ENCODE measurements at places on chromosomes 2 and 18.

- no peak for ATAC-seq
Observed at GRCh38 chr2:20643060-20643459, 7.8 kb downstream of the HS1BP3 start.

DNA sequence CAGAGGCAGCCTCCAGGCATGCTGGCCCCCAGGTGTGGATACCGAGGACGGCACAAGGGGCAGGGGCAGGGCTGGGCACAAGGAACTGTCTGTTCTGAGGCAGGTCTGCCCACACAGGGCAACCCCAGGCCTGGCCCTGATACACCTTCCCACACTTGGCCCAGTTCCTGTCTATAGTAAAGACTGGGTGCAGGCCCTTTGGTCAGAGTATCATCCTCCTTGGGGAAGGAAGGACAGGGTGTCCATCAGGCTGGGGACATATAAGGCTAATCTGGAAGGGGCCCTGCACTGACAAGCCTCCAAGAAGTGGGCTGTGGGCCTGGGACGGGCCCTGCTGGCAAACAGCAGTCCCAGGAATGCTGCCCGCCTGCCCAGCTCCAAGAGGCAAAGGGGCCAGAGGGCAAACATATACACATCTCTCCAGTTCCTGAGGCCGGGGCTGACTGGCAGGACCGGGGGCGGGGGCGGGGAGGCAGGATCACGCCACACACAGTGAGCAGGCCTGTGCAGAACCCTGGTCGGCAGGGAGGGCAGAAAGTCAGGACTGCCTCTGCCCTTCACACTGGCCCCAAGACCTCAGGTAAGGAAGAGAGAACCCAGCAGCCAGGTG is 18.9 kb downstream of the SDC1 start:
- ATAC-seq = no peak

DNA sequence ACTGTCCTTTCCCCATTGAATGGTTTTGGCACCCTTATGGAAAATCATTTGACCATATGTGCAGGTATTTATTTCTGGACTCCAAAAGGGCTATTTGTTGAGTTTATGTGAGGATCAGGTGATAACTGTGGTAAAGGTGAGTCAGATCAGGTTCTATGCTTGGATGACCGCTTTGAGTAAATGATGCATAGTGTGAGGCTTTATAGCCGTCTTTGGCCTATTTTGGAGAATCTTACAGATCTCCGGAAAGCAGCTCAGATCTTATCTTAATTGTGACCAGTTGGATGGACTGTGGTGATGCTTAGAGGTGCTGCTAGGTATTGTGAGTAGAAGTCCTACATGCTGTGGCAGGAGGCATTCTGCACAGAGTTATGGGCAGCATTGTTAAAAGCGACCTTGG is 126.2 kb downstream of the METTL8 start:
- ATAC-seq = no peak

- ATAC-seq = no peak
Observed at GRCh38 chr2:86298411-86299390, 38.7 kb downstream of the REEP1 start.

GRCh38 chr2:179744401-179744800 is 117.0 kb downstream of the ZNF385B start:
- no peak for ATAC-seq

DNA sequence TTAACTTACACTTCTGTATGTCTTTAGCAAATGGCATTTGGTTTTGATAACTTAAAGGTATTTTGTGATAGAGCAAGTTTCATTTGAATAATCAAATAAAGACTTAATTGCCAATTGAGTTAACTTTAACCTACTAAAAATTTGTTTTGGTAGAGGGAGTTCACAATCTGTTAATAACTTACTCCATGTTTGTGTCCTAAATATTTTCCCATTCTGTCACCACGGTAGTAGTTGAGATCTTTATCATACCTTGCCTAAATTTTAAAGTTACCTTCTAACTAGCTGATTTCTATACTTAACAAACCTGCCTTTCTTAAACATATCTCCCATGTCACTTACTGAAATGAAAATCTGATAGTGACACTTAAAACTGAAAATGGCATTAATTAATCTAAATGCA is 127.1 kb downstream of the TMEFF2 start:
- no peak for ATAC-seq

DNA sequence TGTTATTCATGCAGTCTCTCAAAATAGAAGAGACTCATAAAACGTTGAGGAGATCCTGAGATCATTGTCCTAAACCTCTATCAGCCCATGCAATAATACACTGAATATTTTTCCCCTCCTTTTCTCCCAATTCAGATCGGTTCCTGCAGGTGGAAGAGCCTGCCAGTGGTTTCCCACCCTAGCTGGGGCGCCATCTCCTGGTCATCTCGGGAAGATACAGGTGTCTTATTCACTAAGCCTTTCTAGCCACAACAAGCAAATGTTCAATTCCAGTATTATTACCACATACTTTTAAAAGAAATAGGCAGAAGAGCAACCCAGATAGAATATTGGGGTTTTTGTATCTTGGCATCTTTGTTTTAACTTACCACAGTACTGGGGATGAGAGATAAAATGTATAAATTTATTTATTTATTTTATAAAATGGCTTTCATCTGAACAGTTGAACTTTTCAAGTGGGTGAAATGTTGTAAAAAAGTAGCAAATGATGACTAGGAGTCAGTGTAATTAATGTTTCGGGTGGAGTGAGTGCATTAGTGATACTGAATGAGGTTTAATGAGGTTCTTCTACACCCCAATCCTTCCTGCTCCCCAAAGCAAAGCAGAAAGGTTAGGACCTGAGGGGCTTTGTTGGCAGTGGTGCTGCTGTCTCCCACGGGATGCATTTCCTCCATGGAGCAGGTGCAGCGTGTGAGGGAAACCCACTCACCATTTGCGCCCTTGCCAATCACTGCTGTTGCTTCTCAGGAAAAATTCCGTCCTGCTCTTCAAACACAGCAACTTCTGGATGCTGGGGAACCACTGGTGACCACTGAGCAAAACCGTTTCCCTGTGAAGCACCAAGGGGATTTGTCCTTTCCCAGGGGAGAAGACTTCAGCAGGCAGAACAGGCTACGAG is 147.1 kb upstream of the FHL2 start:
- ATAC-seq = peak; percentile 63

GRCh38 chr18:47334966-47335365 is 83.5 kb upstream of the SKOR2 start:
- no peak for ATAC-seq

DNA sequence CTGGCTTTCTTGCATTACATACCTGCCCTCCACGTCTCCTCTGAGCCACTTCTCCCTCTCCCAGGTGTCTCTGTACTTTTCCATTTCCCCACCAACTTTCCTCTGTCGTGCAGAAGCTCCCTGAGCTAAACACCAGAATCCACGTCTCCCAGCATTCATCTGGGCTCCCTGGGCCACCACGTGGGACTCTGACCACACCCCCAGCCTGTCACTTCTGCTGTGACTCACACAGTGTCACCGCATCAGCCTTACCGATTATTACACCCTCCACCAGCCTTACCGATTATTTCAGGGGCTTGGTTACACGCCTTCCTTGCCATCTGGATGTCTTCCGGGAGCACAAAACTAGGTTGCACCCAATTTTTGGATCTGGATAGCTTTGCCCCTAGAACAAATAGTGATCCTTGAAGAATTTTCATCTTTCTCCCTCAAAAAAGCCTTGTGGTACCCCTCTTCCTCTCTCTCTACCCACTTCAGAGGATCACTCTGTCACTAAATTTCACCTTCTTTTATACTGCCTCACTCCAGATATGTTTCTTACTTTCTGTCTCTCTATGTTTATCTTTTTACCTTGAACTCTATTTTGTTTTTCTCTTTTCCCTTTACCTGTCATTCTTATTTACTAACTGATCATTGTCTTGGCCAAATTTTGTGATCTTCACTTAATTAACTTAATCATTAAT is 136.9 kb upstream of the CAB39 start:
- ATAC-seq = peak; percentile 79

DNA sequence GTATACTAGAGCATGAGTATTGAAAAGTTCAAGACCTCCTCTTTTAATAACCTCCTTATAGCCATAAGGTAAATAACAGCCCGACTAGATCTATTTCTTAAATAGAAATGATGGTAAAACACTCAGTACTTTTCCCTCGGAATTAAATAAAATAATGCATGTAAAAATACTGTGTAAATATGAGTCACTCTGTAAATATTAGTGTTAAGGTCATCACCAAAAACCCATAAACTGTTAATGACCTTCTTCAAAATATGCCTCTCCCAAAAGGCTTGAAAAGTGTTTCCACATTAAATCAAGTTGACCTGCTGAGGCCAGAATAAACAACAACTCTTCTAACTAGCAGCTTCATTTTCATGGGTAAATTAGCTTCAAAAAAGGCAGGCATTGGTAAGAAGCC is 25.3 kb upstream of the BZW1 start:
- no peak for ATAC-seq

DNA sequence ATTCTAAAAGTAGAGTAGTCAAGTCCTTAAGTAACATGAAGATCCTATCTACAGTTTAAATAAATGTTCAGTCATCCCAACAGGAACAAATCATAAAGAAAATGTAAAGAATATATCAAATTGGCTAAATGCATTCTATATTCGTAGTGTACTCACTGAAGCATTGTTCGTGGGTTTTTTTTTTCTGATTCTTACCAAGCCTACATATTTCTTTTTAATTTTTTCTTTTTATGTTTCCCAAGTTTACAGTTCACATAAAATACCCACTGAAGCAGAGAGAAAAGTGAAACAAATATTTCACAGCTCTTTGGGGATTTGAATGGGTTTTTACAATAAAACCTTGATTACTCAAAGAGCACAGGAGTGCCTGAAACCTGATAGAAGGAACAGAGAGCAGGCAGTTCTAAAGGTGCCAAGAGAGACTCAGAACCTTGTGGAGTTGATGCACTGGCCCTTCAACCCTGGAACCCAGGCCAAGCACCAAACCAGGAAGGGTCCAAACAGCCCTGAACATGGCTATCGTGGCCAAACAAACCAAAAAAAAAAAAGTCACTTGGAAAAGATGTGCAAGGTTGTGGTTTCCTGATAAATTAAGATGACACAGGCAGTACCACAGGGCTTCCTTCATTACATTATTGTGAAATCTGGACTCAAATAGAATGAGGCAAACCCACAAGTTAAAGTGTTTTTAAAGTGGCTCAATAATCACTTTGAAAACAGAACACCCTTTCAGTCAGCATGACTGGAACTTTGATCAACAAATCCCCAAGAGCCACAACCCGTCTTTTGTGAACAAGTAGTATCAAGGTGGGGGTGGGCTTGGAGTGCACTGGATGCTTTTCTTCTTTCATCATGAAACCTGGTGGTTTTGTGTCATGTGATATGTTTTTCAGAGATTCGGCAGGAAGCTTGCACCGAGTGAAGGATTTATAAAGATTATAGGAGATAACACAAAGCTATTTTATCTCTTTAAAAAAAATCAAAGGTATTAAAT is 245.0 kb upstream of the FN1 start:
- peak; percentile 87 for ATAC-seq

GRCh38 chr2:160110674-160111239 is 48.3 kb upstream of the PLA2R1 start:
- no peak for ATAC-seq

DNA sequence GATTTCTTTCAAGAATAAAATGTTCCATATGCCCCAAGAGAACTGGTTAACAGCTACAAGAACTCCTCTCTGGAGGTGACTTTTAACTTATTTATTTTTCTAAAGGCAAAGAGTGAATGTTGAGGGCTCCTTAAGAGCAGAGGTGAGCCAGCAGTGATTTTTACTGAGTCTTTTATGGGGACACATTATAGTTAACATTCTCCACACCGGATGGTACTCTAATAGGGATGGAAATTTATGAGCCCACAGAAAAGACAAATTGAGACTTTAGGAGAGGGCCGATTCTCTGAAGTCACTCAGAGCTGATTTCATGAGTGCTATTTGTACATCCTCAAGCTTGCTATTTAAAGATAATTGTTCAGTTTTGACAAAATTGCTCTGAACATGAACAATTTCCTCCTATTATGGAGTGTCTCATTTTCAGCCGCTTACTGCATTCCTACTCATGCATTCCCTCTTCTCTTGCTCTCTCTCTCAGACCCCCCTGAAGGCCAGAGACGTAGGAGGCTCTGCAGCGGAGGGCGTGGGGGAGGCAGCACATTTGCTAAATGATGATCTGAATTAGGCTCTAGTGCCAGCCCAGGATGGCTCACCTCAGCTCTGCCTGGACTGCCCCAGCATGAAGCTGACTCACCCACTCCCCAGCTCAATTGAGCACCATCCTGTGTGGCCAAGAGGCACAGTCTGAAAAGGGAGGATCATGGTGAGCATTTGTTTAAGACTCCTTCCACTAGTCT is 5.9 kb upstream of the RPL37A start:
- ATAC-seq = peak; percentile 49

DNA sequence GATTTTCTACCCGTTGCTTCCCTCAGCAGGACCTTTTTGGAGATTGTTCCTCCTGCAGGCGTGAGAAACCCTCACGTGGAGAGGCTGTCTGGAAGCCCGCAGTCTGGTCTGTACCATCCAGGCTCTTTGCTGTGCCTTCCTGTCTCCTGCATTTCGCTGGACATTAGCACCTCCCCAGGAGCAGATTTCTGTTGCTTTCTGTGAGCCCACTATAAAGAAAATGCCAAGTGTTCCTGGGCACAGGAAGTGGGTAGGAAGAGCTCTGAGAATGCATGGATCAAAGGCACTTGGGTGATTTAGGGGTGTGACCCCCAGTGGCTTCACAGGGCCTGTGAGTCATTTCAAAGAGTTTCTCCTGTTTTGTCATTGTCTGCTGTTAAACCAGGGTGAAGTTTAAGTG is 27.3 kb downstream of the SPTBN1 start:
- ATAC-seq = no peak

GRCh38 chr2:30098266-30099005 is 48.4 kb upstream of the YPEL5 start:
- no peak for ATAC-seq

DNA sequence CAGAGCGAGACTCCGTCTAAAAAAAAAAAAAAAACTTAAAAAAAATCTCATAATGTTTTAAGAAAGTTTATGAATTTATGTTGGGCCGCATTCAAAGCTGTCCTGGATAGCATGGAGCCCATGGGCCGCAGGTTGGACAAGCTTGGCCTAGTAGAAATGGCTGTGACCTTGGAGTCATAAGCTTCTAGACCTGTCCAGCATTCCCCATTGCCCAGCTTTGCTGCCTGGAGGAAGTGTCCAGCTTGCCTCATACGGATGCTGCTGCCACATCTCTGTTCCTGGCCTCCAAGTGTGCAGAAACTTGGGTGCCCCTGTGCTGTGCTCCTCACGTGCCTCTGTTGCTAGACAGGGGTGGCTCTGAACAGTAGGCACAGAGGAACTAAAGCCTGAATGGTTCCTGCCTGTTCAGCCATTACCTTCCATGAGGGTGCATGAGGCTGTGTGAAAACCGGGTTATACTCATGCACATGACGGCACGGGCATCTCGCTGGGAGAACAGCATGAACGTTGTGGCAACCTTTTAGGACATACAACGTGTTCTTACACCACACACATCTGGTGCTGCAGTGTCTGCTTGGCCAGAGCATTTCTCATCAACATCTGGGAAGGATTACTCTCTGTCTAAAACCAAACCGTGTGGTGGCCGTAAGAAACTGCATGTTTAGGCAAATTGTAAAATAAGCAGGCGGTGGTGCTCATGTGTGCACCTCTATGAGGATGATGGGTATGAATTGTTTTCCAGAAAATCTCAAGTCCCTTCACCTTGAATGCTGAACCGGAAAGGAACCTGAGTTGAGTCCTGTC is 38.2 kb downstream of the FHOD3 start:
- no peak for ATAC-seq
